ENCODE measurements at places on chromosomes 3 and 15. TPM values are rescaled to one million over a fixed set of nuclear protein-coding genes. Genes with fewer than 3 reads are reported as not detected.

The GOLGA6A gene
- total RNA-seq, result not detected

The MYH15 gene
- total RNA-seq, result 0.12 TPM

The ZNF502 gene
- 0.69 TPM for total RNA-seq

The FBXO40 gene
- total RNA-seq, result not detected

The IL5RA gene
- total RNA-seq, result 0.74 TPM

The SLC35G2 gene
- total RNA-seq, result 2.1 TPM

The SLC12A8 gene
- total RNA-seq, result 1.00 TPM

The HES1 gene
- 1.00 TPM for total RNA-seq

The XCR1 gene
- total RNA-seq, result not detected

The PLAAT1 gene
- total RNA-seq, result 0.39 TPM

The MCTP2 gene
- 38.5 TPM for total RNA-seq

The PRSS50 gene
- not detected for total RNA-seq

The SLC25A20 gene
- 16.7 TPM for total RNA-seq

The STRIT1 gene
- total RNA-seq, result not detected

The ZSCAN2 gene
- 7.5 TPM for total RNA-seq

The ALDH1A3 gene
- not detected for total RNA-seq

The CIDEC gene
- total RNA-seq, result not detected

The SLC28A2 gene
- total RNA-seq, result not detected
